ENCODE measurements at places on chromosomes 16 and 17.
A peak's percentile ranks its signal among the peaks of the same experiment; 100 is the strongest.

DNA sequence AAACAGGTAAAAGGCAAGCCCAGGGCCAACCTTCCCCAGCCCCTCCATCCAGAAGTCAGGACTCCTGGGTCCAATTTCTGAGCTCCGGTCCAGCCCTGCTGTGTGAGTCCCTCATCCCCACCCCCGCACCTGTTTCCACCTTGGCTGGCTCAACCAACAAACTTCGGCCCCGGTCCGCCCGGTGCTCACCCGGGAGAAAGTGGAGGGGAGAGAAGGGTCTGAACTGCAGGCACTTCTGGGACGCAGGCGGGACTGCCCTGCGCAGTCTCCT, 541 bp downstream of the RHBDF2 start:
- no peak for DNase-seq

DNA sequence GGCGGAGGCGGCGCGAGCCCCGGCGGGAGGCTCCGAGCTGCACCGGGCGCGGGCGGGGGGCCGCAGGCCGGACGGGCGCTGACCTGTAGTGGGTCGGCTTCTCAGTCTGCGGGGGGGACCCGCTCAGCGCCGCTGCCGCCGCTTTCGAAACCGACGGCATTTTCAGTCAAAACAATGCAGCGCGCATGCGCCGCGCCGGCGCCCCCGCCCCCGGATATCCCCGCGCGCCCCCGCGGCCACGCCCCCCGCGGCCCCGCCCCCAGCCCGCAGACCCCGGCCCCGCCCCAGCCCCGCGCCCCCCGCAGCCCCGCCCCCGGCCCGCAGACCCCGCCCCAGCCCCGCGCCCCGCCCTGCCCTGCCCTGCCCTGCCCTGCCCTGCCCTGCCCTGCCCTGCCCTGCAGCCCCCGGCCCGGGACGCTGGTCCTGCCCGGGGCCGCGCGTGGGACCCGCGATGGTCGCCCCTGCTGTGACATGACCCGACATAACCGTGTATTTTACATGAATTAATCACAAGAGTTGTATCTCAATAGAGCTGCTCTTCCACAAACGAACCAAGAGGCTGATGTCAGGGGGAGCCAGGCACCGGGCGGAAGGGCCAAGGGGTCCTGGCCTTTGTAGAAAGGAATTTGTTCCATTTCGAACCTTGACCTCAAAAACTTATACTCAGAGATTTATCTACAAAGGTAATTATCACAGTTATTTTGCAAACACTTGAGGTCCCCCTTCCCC, at the start of gene UNKL:
Gene UNKL, minus strand, starts transcription at position 173 of the 729 bp plus-strand sequence. Its CDS starts 13 bp downstream, at position 160.
- peak; percentile 80 for DNase-seq

GRCh38 chr17:63685041-63685440, 14.9 kb downstream of the LIMD2 start:
- no peak for DNase-seq

DNA sequence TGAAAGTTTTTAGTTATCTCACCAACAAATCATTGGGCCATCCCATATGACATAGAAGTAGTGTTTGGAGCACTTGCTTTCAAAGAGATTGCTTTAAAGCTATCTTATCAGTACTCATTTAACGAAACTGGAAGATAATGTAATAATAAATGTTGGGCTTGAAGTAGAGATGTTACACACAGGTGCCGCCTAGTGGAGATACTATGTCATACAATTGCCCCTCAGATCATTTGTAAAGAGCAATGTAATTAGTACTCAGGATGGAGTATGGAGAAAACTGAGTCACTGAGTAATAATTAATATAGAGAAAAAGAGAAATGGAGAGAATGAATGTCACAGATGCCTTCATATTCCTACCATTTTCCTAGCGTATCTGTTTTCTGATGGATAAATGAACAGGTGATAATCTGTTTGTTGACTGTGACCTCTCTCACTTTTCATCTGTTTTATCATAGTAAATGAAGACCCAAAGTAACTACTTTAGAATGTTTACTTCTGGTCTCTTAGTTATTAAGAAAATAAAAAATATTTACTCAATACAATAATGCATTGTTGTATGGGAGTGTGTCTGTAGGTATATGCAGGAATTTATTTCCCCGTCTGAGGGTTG, 80.4 kb downstream of the EFCAB5 start:
- peak; percentile 10 for DNase-seq

DNA sequence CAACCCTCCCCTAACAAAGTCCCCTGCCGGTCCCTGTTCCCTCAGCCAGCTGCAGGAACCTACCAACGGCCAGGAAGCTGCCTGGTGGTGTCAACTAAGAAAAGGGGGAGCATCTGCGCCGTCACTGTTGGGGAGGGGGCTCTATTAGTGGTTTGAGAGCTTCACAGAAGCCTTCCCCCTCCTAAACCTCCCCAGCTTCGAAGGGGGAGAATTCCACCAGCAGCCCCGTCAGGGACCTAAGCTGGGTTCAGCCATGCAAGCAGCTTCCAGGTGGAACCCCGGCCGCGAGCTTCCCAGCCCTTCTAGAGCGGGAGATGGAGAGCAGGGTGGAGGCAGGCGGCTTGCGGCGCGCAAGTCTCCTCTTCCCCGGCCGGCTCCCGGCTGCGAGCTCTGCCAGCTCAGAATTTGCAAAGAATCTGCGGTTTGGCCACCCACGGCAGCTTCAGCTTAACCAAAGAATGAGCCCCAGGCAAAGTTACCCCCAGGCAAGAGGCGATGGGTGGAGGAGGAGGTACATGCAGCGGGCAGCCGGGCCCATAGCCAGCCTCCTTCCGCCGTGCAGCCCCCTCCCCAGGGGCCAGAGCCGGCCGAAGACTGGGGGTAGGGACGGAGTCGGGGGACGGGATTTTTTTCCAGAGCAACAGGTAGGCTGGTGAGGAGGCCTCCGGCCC, 33.7 kb downstream of the DDX19A start:
- DNase-seq = peak; percentile 80

DNA sequence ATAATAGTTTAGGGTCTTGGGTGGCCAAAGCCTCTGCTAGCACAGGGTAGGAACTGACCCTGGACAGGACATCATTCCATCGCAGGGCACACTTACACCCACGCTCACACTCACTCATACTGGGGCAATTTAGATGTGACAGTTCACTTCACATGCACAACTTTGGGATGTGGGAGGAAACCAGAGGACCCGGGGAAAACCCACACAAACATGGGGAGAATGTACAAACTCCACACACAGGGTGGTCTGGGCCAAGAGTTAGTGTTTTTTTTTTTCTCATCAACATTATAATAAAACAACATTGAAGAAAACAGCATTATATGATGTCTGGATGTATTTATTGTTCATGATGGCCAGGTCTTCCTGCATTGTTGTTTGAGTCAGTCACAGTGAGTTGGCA, 93.6 kb downstream of the CDH13 start:
- DNase-seq = no peak

DNA sequence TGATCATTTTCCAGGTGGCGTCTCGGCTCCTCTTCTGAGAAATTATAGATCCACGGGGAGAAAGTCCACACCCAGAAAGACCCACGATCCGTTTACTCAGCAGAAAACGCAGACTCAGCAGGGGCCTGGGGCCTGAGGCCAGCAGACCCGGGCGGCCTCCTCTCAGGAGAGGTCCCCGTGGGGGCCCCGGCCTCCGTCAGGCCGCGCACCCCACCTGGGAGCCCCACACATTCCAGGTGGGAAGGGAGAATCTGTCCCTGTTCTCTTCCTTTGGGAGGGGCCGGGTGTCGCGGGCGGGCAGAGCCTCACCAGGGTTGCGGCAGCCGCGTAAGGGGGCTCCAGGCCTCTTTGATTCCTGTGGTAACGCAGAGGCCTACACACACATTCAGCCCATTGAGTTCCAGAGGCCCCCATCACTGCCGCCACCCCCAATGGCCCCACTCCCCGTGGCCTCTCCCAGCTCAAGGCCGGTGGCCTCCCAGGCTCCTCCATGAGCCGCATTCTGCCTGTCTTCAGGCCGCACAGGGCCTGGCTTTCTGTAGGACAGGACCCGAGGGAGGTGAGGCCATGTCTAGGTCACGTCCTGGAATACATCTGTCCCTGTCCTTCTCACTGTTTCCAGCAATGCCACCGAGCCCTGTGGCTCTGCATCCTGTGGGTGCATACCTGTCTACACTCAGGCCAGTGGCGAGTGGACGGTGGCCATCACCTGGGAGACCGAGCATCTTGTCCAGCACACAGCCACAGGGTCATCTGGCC, 1.6 kb upstream of the IGFALS start:
- DNase-seq = no peak

DNA sequence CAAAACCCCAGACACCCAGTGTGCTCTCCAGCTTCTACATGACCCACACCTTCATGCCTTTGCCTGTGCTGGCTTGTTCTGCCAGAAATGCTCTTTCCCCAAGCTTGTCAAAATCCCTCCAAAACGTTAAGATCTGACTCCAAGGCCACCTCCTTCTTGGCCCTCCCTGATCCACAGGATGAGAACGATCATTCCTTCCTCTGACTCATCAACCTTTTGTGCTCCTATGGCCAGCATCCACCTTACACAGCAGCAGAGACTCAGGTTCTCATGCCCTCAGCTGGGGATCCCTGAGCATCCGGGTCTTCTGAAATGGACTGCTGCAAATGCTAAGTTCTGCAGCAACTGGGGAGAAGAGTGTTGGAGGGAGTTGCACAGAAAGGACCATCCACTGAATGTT, 2.9 kb downstream of the ZBTB4 start:
- no peak for DNase-seq

DNA sequence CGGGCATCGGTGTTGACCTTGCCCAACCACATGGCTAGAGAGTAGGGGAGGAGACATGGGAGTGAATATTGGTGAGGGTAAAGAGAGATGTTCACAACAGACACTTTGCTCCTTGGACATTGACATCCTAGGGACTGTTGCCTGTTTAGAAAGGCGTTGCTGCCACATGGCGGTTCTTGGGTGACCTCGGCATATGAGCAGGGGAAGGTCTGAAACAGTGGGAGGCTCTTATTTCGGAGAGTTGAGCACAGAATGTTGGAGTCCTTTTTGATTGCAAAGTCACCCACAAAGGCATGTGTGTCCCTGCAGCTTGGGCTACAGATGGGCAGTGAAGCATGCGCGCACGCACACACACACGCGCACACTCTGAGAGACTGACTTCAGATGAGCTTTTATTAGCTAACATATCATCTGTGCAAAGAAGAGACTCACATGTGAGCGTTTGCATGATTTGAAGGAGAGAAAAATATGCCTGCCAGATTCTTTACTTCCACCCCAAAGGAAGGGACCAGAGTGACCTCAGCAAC, 104.4 kb downstream of the SHISA9 start:
- no peak for DNase-seq

DNA sequence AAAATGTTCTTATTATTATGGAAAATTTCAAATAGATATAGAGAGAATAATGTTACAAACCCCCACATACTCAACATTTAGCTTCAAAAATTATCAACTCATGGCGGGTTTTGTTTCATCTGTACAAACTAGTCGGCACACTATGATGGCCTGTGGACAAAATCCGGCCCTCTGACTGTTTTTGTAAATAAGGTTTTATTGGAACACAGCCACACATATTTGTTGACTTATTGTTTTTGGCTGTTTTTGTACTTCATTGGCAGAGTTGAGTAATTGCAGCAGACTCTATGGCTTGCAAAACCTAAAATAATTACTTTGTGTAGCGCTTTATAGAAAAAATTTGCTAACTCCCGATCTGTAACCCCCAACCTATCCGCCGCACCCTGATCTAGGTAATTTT, 41.4 kb upstream of the CLEC18A start:
- no peak for DNase-seq

- DNase-seq = peak; percentile 54
These were observed 21.5 kb downstream of the GPR179 start for GRCh38 chr17:38322156-38322779.

- no peak for DNase-seq
These were observed 14.4 kb upstream of the FBXO47 start for GRCh38 chr17:38981636-38982035.

DNA sequence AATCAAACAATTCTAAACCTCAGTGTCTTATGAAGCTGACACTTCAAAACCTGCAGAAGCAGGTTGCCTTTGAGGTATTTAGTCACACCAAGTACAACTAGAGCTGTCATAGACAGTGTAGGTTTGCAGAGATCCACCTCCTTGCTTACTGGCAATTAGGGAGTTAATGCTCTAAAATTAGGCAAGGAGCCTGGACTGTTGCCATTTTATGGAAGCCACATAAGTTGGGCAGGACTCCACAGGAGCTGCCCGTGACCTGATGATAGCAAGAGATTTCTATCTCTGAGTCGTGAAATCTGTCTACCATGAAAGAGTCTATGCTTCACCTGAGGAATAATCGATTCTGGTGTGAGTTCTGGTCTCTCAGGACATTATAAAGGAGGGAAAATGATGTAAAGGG, 8.9 kb downstream of the EME1 start:
- DNase-seq = no peak

DNA sequence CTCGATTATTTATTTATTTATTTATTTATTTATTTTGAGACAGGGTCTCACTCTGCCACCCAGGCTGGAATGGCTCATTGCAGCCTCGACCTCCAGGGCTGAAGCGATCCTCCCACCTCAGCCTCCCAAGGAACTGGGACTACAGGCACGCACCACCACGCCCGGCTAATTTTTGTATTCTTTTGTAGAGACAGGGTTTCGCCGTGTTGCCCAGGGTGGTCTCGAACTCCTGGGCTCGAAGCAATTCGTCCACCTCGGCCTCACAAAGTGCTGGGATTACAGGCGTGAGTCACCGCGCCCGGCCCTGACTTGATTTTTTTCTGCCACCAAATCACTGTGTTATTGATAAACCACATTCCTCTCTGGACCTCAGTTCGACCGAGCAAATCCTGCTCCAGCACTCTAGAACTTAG, 758 bp upstream of the RPL23A start:
- DNase-seq = no peak

- no peak for DNase-seq
These were observed 61.6 kb downstream of the MRTFB start for GRCh38 chr16:14132696-14133048.

GRCh38 chr16:12458591-12459358, 344.9 kb downstream of the CPPED1 start:
- DNase-seq = peak; percentile 3

DNA sequence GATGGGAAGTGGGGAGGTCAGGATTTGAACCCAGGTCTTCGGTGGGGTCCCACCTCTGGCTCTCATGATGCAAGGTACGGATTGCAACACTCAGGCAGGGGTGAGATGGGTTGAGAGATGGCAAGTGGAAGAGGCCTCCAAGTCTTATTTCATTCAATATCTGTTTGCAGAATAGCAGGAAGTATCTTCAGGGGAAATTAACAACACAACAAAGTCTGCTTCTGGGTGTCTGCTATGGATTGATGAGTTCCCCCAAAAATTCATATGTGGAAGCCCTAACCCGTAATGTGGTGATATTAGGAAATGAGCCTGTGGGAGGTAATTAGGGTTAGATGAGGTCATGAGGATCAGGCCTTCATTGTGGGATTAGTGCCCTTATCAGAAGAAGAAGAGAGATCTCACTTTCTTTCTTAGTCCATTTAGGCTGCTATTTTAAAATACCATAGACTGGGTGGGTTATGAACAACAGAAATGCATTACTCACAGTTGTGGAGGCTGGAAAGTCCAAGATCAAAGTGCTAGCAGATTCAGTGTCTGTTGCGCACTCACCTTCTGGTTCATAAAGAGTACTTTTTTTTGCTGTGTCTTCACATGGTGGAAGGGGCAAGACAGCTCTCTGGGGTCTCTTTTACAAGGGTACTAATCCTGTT, 4.4 kb upstream of the CD300H start:
- no peak for DNase-seq

- DNase-seq = peak; percentile 9
These were observed 12.7 kb upstream of the FAM20A start for GRCh38 chr17:68613739-68614298.
